Motor neuron (in vitro differentiated cells): ENCODE measurements at places on chromosomes 5 and 9. TPM values are rescaled to one million over a fixed set of nuclear protein-coding genes. Genes with fewer than 3 reads are reported as not detected.
A peak's percentile ranks its signal among the peaks of the same experiment; 100 is the strongest.

- ATAC-seq: no peak
These were observed 14.5 kb upstream of the CAMSAP1 start for GRCh38 chr9:135921749-135922310.

DNA sequence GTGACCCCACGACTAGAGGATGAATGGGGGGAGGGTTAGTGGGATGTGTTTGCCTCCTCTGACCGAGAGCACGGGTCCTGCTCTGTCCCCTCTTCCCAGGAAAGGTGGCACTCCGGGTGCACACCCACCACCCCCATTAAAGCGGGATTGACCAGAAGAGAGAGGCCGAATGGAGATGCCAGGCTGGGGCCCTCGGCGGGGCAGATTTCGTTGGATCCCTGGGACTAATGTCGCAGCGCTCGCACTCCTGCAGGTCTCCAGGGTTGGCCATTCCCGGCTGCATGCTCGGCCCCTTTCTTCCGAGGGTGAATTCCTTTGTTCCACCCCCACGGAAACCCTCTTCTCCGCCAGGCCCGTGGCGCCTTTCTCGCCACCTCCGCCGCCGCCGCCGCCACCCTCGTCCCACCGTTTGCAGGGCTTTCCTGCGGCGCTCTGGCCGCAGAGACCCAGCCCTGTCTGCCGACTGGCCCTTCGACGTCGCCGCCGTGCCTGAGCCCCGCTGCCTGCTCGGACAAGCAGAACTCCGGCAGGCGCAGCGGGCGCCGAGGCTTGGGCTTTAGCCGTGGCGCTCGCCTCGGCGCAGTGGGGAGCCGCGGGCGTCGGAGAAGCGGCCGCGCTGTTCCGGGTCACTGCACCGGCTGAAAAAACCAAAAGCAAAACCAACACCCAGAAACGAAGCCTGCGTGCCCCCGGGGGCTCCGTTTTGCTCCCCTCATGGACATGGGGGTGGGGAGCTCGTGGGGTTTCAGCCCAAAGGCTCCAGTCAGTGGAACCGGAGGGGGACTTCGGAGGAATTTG, 11.8 kb downstream of the LMX1B start:
- no peak for ATAC-seq

GRCh38 chr9:36794461-36794860, 221.8 kb downstream of the MELK start:
- no peak for ATAC-seq

- no peak for ATAC-seq
These were observed 126.7 kb downstream of the MTX3 start for GRCh38 chr5:79864364-79864763.

- ATAC-seq: peak; percentile 88
These were observed at the start of gene ZDHHC11 for GRCh38 chr5:850511-851006. Gene ZDHHC11 (minus strand): TSS chr5:850986. CDS start chr5:850602, 384 bp downstream.

DNA sequence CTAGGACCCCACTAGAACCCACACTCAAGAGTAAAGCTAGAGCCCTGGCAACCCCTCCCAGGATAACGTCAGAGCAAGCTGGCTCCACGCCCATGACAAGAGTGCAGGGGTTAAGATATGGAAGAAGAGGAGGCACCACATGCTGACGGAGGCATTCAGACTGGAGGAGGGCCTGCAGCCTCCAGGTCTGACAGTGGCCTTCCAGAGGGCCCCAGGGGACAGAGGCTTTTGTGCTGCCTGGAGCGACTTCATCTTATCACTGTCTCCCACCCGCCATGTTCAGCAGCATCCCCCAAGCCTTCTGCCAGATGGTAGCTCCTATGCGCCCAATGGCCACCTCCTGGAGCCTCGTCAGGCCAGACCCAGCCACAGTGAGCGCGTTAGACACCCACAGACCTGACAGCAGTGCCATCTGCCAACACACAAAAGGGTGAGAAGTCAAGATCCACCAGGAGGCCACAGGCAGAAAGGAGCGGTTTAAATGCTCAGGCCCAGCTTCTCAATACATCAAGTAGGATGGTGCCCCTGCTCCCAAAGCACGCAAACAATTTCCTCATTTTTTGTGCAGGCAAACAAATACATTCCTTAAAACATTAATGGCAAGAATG, 65.8 kb downstream of the C5orf15 start:
- ATAC-seq: no peak

- peak; percentile 25 for ATAC-seq
These were observed 14.6 kb downstream of the CPEB4 start for GRCh38 chr5:173902743-173903142.

The CMYA5 gene
- total RNA-seq: 0.90 and 1.1 TPM in 2 replicates

DNA sequence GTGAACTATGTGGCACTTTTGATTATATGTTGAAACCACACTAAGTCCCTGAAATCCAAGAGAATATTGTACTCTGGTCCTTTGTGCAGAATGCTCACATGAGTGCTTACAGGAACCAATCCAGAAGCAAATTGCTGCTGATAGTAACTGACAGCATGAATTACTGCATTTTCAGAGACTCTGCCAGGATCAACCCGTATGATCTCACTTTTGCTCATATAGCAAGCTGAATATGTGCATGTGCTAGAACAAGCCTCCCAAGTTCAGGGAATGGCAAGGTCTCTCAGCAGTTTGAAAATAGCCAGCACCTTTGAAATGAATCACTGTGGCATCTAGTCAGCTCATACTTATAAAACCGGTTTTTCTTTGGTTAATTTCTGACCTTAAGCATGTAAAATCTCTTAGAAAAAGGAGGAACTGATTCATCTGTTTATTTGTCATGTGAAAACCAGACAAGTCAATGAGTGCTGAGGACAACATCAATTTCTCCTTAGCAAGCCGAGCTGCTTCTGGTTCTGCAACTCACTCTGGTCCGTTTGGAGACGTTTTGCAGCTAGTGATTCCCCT, 215.7 kb upstream of the ELL2 start:
- ATAC-seq: peak; percentile 86

GRCh38 chr5:430214-430925, 12.6 kb upstream of the EXOC3 start:
- ATAC-seq: no peak

- no peak for ATAC-seq
These were observed 113.3 kb upstream of the LPCAT1 start for GRCh38 chr5:1636981-1637638.

DNA sequence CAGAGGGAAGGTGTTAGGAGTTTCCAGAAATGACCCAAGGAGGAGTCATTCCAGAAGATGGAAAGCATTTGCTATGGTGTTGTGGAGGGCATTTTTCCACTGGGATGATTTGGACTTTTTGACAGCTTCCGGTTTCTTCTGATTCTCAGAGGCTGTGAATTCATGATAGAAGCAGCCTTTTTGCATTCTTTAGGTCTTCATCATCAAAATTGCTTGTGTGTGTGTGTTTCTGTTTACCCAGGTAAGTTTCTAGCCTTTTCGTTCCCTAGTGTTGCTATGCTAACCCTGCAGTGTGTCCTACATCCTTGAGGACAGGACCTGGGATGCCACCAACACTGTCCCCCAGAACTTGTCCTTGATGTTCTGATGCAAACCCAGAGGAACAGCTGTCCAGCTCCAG, 19.6 kb downstream of the IRX1 start:
- ATAC-seq: no peak

GRCh38 chr9:128072144-128073021, 4.4 kb downstream of the SLC25A25 start:
- no peak for ATAC-seq

DNA sequence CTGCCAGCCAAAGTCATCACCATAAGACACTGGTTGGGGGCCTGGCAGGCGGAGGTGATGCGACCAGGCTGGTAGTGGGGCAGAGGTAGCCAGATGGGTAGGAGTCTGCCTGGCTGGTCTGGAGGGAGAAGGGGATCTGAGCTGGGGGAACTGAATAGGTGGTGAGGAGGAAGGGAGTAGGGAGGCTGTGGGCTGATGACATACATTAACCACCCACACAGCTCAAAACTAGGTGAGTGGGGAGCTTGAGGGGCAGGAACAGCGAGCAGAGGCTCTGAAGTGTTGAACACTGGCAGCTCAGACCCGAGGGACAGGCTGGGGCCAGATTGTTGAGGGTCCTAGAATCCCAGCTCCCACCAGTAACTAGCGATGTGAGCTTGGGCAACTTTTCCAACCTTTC, 81.0 kb downstream of the DAB2IP start:
- ATAC-seq: no peak

GRCh38 chr9:76194896-76195295, 199.3 kb downstream of the RFK start:
- ATAC-seq: no peak

DNA sequence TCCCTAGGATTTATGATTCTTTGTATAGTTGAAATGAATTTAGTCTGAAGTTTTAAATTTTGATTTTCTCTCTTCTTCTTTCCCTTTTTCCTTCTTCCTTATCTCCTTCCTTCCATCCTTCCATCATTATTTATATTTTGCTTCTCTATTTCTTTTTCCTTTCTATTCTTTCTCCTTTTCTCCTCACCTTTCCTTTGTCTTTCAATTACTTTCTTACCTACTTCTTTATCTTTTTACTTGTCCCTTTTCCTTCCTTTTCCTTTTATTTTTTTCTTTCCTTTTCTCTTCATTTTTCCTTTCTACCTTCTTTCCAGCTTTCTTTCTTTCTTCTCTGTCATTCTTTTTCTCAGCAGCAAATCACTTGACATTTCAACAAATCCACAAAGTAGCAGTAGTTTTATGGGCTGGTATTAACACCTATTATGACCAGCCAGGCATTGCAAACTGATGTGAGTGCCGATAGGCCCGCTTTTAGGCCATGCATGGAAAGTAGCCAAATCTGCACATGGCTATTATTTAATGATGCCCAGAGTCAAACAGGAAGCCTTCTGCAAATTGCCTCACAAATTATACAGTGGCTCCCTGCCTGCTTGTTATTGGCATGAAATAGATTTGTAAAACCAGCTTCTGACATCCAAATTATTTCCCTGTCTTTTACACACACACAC, 37.1 kb upstream of the NR3C1 start:
- ATAC-seq: no peak

DNA sequence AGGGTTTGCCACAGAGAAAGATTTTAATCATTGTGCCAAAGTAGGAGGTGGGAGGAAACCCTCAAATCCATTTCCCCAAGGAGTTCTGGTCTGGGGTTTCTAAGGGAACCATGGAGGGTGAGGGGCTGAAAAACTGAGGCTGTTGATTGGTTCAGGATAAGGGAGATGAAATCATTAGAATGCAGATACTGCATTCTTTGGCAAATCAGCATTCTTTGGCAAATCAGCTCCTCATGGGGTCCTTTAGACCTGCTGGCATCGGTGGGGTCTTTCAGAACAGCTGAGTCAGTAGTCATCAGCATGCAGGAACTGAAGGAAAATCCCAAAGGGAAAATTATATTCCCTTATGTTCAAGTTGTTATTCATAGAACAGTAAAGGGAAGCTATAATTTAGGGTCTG, 585.5 kb downstream of the ISL1 start:
- ATAC-seq: no peak

The ANKRD34B gene
- total RNA-seq: 0.07 and 0.29 TPM in 2 replicates

The ATOX1 gene
- total RNA-seq: 112 and 133 TPM in 2 replicates

The PLAC8L1 gene
- total RNA-seq: 1.1 and 1.3 TPM in 2 replicates

DNA sequence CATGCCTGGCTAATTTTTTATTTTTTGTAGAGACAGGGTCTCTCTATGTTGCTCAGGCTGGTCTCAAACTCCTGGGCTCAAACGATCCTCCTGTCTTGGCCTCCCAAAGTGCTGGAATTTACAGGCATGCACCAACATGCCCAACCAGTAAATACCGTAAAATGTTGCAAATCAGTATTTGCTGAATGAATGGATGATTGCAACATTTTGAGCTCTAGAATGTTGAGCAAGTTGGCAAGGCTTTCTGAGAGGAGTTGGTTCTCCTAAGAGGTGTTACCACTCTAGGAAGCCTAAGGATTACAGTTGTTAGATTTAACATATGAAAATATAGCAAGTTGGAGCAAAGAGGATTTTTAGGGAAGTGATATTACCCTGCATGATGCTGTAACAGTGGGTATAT, 15.6 kb upstream of the DMXL1 start:
- no peak for ATAC-seq

The SIT1 gene
- not detected in 2 replicates for total RNA-seq

DNA sequence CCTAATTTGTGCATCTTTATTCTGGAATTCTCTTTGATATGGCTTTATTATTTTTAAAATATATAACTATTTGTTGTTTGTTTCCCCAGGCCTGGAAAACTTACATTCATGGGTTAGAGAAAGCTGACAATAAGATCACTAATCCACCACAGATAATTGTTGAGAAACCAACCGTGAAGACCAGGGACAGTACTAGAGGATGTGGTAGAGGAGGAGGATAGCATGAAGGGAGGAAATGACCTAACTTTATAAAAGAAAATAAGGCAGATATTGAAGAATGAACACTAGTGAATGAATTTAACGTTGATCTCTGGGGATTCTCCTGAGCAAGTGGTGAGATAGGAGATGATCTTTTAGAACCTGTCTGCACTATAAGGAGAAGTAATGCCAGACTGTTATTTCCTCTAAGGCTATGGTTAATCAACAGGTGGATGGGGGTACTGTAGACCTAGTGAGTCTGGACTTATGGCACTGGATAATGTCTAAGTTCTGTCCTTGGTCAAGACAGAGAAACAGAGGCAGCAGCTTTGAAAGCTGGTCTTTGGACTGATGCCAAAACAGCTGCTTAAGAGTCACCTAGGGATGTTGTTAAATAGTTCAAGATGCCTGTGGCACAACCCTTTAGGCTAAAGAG, 52.4 kb downstream of the NREP start:
- no peak for ATAC-seq

The N4BP3 gene
- 3.8 TPM in 2 replicates for total RNA-seq

DNA sequence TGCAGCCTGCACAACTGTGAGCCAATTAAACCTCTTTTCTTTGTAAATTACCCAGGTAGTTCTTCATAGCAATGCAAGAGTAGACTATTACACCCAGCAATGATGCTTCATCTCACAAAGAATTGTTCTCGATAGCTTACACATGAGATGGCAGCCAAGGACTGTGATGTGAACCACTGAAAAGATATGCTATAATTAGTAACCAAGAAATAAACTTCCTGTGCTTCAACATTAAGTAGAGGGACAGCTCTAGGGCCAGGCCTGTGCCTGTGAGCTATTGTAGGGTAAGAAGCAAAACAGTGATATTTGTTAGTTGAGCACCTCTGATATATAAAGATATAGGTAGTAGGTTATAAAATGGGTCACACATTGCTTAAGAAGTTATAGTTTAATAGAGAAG, 41.8 kb upstream of the DPYSL3 start:
- ATAC-seq: no peak

DNA sequence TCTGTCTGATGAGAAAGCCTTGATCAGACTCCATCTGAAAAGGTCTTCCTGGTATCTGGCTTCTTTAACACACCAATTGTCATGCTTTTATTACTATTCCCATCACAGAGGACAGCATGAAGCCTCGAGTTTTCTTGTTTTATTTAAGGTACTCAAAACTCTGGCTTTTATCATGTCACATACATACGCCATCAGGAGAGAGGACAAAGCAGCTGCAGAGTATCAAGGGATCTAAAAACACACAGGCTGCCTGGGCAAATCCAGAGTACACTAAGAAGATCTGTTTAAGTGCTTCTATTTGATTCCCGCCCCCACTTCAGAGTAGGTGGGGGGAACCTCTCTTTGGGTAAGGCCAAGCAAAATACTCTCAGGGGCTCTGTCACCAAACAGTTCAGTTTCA, 277.2 kb downstream of the SPOCK1 start:
- no peak for ATAC-seq

- no peak for ATAC-seq
These were observed 1699.3 kb upstream of the CDH9 start for GRCh38 chr5:28737682-28738081.

The PAX5 gene
- 1.5 and 1.6 TPM in 2 replicates for total RNA-seq

The GARNL3 gene
- total RNA-seq: 4.7 and 5.3 TPM in 2 replicates

- ATAC-seq: no peak
These were observed 257.2 kb downstream of the KIF4B start for GRCh38 chr5:155270725-155271124.

- no peak for ATAC-seq
These were observed 9.0 kb downstream of the MRPS2 start for GRCh38 chr9:135509458-135509857.
